Stimulated activated CD4-positive, alpha-beta T cell treated with anti-CD3 and anti-CD28 coated beads, Interleukin-1b, Interleukin-23, amount 100 ng/mL, for 4 hours (primary cell): ENCODE measurements at places on chromosomes 7 and 10.
A peak's percentile ranks its signal among the peaks of the same experiment; 100 is the strongest.

DNA sequence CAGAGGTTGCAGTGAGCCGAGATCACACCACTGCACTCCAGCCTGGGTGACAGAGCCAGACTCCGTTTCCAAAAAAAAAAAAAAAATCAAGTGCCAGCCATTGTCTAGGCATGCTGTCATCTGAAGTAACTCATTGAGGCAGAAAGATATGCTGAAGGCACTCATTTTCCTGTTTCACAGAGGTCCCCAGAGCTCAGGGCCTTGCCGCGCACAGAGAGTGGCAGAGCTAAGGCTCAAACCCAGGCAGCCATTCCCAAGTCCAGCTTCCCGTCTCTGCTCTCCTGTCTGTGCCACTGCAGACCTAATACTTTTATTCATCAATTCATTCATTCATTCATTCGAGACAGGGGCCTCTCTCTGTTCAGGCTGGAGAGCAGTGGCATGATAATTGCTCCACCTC, 3.5 kb downstream of the GRIFIN start:
- DNase-seq = no peak

DNA sequence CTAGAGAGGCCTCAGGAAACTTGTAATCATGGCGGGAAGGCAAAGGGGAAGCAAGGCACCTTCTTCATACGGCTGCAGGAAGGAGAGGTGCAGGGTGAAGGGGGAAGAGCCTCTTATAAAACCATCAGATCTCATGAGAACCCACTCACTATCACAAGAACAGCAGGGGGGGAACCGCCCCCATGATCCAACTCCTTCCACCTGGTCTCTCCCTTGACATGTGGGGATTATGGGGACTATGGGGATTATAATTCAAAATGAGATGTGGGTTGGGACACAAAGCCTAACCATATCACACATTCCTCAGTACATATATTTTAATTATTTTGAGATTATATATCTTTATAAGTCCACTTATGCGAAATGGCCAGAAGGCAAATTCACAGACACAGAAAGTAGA, 8.9 kb downstream of the HK1 start:
- no peak for DNase-seq

- DNase-seq = no peak
Observed at GRCh38 chr7:149171892-149172533, 23.3 kb upstream of the ZNF282 start.

DNA sequence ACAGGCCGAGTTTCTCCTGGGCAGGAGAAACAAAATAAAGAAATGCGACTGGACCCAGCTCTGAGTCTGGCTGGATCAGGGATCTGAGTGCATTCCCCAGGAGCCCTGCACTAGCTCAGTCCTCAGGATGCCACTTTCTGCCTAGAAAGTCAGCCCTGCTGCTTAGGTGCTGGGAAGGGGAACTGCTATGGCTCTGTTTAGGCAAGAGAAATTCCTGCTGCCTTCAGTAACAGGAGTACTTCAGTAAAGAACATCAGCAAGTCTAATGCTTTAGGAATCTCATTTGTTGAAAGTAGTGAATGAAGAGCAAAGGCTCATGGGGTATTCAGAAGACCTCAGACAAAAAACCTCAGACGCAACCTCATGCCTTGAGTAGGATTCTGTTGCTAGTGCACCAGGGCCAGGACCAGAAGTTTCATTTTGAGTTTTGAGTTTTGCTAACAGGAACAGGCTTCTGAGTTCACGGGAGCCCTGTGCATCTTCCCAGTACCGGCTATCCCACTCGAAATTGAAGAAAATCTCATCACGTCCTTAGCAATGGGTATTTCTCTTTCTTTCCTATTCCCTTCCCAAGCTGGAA, 170.8 kb upstream of the CDCA7L start:
- DNase-seq = no peak

DNA sequence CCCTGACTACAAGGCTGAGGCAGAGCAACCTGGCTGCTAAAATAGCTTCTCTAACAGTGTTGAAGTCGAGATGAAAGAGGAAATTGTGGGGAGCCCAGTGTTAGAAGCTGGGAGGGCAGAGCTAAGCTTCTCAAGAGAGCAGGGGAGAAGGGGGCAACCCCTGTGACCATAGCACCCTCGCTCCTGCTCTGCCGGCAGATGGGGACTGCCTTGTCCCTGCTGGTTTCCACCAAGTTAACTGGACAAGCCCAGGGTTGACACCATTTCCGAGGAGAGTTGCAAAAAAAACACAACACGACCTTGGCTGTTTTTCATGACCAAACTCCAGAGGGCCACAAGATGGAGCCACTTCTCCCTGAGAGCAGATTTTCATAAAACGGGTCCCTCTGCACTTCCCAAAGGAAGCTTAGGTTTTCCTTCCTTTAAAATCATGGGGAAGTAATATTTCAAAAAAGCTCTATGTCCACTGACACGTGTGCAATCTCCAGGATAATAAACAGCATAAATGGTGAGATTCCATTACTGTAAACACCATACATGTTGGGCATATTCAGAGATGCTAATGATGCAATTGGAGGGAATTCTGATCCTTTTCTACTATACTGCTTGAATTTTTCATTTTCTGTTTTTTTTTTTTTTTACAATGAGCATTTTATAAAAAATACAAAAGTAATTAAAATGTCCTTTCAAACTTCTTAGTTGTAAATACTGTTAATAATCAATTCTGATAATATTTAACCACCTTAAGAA, 140.4 kb downstream of the PIP4K2A start:
- no peak for DNase-seq

- no peak for DNase-seq
Observed at GRCh38 chr7:158247758-158248487, 339.7 kb downstream of the PTPRN2 start.

GRCh38 chr7:28346676-28347363, 65.5 kb upstream of the CREB5 start:
- no peak for DNase-seq

- DNase-seq = no peak
Observed at GRCh38 chr10:80264081-80265056, 25.1 kb downstream of the MAT1A start.

DNA sequence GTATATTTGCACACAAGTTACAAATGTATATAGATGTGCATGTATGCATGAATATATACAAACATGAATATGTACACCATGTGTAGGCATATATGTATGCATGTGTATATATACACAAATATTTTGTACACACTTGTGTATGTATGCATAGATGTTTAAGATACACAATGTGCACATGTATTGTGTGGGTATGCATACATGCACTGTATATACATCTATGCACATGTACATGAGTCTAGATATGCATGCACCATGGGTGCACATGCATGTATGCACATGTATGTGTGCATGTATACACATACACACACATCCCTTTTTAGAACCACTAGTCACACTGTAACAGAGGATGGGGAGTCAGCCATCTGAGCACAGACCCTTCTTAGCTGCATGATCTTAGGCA, 249.4 kb downstream of the COBL start:
- no peak for DNase-seq

- DNase-seq = no peak
Observed at GRCh38 chr7:20738518-20739481, 47.9 kb downstream of the SP8 start.

DNA sequence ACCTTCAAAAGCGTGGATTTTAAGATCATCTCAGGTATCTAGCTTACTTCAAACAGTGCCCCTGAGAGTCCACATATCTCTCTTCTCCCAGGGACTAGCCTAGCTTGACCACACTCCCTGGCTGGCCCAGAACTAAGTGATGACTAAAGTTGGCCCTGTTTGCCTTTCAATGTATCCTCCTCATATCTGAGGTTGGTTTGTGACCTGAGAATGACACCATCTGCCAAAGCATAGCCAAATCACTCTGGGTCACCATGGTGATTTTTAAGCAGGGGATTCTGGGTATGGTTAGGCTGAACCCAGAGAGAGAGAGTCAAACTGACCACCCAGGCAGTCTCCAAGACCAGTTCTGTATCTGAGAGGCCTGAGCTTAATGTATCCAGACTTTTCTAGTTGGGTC, 16.2 kb downstream of the CNNM1 start:
- DNase-seq = no peak

- no peak for DNase-seq
Observed at GRCh38 chr7:47647181-47647917, 65.4 kb upstream of the TNS3 start.

DNA sequence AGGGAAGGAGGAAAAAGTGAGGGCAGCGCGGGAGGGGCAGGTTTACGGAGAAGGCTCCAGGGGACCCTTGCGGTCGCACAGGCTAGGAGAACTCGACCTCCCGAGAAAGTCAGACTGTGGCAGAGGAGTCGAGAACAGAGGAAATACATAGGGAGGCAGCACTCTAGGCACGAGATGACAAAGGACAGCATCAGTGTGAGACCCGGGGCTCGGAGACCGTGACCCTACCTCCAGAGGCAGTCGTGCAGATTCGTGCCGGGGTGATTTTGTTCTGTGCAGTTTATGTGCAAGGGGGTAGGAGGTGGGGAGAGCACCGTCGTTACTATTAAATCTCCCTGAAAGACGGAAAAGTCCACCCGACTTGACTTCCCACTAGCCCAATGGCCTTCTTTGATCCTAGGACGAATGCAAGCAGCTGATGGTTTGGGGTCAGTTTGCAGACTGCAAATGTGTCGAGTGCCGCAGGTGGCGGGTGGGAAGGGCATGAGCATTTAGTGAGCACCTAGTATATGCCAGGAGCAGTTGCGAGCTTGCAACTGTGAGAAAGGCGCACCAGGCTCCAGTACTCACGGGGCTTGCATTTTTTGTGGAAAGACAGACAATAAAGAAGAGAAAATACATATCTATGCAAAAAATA, 674 bp upstream of the OSBPL3 start:
- peak; percentile 19 for DNase-seq

DNA sequence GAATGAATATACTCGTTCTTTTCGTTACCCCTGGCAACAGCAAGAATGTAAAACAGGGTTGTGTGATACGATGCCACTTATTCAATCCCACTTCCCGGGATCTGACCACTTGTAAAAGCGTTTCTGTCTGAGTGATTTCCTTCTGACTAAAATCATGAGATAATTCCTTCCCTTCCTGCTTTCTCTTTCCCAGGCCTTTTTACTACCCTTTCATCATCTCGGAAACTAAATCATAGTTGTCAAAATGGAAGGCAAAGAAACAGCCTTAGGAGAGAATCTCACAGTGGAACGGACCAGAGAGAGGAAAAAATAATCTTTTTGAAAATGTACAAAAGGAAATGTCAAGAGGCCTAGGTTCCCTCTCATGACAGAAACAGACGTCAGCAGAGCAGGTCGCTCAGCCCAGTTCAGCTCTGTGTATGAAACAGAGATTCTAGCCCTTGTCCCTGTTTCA, 29.8 kb downstream of the DIP2C start:
- DNase-seq = no peak

- no peak for DNase-seq
Observed at GRCh38 chr10:48257407-48257961, 17.0 kb downstream of the FRMPD2 start.
